ENCODE measurements at places on chromosomes 12 and 14.

GRCh38 chr14:36820901-36821300, 159.2 kb downstream of the PAX9 start:
- no peak for DNase-seq

- peak; percentile 78 for DNase-seq
Measured at GRCh38 chr12:6827437-6827911, 733 bp upstream of the P3H3 start.

DNA sequence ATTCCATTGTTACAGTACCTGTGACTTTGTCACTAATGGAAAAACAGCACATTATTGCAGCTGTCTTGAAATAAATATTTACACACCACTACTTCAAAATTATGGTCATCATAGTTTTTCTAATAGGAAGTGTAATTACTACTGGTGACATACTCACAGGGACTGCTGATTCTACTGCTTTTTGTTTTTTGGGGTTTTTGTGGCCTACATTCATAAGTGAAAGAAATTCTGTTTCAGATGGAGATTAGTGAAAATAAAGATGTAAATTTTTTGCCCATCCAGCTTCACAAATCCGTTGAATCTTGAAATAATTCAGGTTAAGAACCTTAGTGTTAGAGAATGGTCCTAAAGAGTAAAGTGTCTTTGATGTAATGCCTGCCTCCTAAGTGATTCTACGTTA, 17.5 kb downstream of the KNTC1 start:
- no peak for DNase-seq

GRCh38 chr12:29844667-29845066, 60.9 kb upstream of the TMTC1 start:
- no peak for DNase-seq

GRCh38 chr14:20597108-20597507, 5.9 kb upstream of the RNASE12 start:
- DNase-seq, result no peak

GRCh38 chr14:69713209-69713781, 53.6 kb upstream of the SRSF5 start:
- DNase-seq, result no peak

- DNase-seq, result no peak
Measured at GRCh38 chr14:71488703-71489191, 443.5 kb upstream of the RGS6 start.

DNA sequence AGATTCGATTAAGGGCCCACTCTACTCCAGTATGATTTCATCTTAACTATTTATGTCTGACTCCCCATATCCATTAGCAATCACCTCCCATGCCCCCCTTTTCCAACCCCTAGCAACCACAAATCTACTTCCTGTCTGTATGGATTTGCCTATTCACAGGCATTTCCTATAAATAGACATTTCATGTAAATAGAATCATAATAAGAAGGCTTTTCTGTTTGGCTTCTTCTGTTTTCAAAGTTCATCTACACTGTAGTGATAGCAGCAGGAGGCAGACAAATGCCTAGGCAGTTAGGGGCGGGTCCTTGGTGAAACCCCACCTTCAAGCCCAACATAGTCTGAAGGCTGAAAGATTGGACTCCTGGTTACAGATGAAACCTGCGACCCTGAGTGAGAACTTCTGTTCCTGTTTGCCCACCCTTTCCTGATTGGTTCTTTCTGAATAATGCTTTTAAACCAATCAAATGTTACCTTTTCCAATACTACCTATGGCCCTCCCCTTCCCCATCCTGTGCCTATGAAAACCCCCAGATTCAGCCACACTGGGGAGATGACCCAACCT, 62.1 kb upstream of the HECTD1 start:
- DNase-seq, result no peak

- no peak for DNase-seq
Measured at GRCh38 chr12:82574191-82574590, 112.5 kb upstream of the TMTC2 start.

DNA sequence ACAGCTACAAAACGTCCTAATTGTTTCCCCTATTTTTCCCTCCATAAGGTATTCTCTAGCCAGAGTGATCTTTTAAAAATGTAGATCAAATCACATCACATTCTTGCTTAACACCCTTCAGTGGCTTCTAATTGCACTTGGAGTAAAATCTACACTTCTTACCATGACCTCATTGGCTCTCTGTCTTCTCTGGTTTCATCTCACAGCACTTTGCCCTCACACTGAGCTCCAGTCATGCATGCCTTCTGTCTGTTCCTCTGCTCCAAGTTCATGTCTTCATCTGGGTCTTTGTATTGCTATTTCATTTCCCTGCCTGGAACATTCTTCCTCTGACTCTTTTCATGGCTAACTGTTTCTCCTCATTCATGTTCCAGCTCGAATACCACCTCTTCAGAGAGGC, 220.4 kb upstream of the GARIN6 start:
- no peak for DNase-seq

DNA sequence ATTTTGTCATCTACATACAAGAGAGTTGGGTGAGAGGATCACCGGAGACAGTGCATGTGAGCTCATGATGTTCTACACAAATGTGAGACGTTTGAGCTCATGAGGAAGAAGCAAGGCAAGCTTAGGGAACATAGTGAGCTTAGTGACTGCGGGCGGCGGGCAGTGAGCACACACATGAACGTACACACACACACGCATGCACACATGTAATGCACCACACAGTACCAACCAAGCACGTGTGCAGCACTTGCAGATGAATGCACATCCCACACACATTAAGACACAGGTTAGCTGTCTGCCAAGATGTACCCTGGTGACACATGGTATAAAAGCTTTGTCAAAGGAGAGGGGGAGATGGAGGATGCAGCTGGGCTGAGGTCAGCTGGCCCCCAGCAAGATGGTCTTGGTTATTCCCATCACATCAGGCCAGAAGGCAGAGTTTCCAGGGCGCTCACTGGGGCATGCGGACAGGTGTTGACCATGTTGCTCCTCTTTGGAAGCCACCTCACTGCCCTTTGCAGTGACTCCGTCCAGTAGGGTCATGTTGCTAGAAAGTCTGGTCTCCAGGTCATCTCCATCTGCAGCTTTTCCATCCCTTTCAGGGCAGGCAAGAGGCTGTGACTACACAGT, 8.7 kb upstream of the CACNA2D4 start:
- no peak for DNase-seq

- no peak for DNase-seq
Measured at GRCh38 chr12:68854078-68854468, 46.1 kb downstream of the MDM2 start.

DNA sequence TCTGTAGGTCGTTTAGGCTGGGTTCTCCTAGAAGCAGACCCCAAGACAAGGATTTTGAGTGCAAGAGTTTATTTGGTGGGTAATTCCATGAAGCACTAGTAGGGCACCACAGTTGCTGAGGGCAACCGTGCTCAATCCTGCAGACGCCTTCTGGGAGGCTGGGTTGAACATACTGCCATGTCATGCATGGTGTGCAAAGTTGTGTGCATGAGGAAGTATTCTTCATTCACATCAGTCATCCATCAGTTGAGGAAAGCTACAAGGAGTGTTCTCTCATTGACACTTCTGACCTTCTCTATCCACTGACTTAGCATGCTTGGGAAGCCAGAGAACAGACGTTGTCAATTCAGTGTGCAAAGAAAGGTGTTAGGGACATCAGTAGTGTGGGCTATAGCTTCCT, 179.2 kb downstream of the PTPN11 start:
- no peak for DNase-seq

DNA sequence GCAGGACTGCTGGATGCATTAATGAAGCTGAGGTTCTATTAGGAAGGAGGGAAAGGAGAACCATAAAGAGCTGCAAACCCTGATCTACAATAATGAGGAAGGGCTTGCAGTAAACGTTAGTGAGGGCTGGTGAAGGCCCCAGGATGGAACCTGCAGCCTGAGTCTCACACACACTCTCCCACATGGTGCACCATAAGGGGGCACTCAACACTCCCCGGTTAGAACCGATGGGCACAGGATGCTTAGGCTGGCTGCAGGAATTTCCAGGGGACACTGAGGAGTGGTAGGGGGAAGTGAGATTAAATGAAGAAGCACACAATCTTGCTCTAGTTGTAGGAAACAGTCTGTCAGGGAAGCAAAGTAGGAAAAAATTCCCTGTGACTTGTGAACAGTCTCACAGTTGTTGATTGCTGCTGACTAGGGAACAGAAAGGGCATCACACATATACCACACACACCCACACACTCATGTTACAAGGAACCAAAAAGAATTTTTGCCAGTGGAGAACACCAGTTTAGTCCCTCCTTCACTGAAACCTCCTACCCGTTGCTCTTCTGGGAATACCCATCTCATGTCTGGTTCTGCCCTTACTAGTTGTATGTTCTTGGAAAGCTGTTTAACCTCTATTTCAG, 56.2 kb upstream of the FERMT2 start:
- no peak for DNase-seq

DNA sequence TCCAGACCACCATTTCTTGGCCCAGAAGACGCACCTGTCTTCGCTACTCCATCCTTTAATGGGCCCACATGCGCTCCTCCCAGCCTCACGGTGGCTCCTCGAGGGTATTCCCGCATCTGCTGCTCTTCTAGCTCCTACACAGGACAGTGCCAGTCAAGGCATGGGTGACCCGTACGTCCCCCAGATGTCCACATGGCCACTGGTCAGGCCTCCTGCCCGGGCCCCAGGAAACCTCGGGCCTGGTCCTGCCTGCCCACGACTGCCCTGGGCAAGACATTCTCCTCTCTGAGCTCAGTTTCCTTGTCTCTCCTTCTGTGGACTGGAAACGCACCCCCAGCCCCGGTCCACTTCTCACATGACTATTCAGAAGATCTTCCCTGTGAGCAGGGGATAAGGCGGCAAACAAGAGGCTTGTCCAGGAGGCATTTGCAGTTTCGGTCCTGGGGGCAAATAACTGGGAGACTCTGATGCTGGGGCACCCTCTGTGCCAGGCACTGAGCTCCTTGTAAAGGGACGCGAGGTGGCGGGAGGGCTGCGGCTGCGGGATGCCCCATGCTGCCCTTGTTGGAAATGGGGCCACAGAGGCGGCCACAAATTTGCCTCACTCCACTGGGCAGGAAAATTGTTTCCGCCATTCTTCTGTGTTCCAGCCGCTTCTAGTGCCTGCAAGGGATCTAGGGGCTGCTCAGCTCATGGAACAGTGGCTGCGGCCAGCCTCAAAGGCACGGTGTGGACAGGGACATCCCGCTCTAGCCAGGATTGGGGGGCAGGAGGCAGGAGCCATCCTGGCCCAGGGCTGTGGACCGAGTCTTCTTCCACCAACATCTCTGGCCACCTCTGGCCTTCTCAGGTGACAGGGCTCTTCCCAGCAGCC, 6.8 kb upstream of the BEGAIN start:
- DNase-seq, result no peak

DNA sequence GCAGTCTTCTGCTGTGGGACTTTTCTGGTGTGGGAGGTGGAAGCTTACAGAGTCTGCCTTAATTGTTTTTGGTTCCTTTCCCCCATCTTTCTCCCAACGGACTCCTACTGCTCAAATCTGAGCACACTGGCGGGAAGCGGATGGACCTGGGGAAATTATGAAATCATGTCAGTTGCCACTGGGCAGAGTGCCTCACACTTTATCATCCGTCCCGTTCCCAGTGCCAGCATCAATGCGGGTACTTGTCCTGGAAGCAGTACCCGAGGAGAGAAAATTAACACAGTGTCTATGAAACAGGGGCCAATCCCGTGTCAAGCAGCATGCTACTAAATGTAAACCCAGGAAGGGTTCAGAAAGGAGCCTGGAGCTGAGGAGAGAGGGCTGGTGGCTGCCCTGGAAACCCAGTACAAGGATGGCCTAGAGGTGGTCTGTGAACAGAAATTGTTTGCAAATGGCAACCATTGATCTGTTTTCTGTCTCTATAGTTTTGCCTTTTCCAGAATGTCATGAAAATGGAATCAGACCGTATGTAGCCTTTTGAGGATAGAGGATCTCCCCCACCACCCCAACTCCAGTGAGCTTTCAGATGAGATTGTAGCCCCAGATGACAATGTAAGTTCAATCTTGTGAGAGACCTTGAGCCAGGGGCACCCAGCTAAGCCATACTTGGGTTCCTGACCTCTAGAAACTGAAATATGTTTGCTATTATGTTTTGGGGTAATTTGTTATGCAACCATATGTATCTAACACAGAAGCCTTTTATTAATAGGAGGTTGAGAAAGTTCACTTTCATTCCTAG, 908 bp upstream of the CDKL1 start:
- no peak for DNase-seq

DNA sequence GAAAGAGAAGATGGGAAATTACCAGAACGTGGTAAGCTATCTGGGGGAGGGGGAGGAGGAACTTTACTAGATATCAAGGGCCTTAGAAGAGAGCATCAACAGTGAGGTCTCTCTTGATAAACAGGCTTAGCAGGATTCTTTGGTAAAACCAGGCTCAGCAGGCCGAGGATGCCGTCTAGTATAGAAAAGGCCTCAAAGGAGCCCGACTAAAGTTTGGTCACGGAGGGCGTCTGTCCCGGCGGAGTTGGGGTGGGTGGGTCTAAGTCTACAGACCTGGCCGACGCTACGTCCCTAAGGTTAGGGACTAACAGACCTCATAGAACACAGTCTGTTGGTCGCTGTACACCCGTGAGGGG, 538 bp upstream of the TIGAR start:
- no peak for DNase-seq

- no peak for DNase-seq
Measured at GRCh38 chr12:50016501-50017475, 8.5 kb downstream of the RACGAP1 start.

GRCh38 chr12:57611108-57611826, at the start of gene ARHGEF25:
ARHGEF25 (plus strand) TSS chr12:57611435; CDS start chr12:57611895, 460 bp downstream.
- peak; percentile 47 for DNase-seq

DNA sequence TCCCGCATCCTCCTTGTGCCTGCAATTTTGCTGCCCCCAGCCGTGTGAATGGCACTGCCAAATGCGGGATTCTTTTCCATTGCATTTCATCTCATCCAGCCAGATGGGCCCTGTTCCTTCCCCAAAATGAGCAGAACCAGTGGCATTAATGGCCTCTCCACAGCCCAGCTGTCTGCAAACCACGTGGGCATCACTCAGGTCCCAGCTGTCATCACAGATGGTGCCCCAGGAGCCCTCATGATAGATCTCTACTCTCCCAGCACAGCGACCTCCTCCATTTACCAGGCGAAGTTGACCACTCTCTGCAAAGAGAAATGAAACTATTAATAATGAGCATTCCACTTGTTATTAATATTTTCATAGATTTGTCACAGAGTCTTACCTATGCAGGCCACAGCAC, 17.1 kb downstream of the CD163 start:
- no peak for DNase-seq

GRCh38 chr14:90274808-90275457, 18.6 kb downstream of the PSMC1 start:
- DNase-seq, result no peak

DNA sequence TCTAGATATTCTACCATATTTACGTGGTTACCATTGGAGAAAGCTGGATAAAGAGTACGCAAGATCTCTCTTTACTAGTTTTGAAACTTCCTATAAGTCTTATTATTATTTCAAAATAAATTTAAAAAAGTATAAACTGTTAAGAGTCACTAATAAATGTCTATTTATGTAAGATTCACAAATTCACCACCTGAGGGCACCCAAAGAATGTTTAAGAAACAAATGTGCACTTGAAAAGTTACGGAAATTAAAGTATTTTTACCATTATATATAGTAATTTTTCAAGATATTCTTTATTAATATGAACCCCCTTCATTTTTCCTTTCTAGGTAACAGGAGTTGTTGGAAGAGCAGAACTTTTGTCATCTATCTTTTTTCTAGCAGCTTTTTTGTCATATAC, 11.9 kb downstream of the TMTC3 start:
- no peak for DNase-seq

Measured in NCI-H774 (cell line).